Activated CD4-positive, alpha-beta T cell treated with anti-CD3 and anti-CD28 coated beads, Interleukin-2, Interleukin-4, amounts not matched to agents 100 ng/mL and 50 ng/mL, durations not matched to agents 16 hours and 8 hours (primary cell): ENCODE measurements at places on chromosomes 5 and 9.

DNA sequence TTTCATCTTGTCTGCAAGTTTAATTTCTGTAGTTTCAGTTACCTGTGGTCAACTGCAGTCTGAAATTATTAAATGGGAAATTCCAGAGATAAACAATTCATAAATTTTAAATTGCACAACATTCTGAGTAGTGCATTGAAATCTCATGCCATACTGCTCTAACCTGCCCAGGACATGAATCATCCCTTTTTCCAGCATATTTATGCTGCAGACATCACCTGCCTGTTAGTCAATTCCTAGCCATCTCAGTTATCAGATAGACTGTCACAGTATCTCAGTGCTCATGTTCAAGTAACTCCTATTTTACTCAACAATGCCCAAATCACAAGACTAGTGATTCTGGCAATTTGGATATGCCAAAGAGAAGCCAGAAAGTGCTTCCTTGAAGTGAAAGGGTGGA, 223.0 kb upstream of the GRIA1 start:
- DNase-seq = no peak

- peak; percentile 56 for DNase-seq
Observed at GRCh38 chr5:112919972-112920371, 2.1 kb downstream of the REEP5 start.

DNA sequence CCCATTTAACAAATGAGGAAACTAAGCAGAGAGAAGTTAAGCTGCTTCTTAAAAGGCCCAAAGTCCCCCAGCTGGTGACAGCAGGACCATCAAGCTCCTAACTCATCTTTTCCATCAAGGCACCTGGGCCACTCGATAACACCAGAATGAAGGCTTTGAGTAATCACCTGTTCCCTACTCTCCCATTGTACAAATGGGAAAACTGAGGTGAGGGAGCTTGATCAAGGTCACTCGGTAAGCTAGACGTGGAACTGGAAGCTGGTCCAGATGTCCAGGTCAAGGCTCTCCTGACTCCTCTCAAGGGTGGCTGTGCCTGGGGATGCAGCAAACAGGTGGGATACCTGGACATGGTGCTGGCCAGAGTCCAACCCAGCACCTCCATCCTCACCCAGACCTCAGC, 90.6 kb upstream of the SHB start:
- DNase-seq = no peak

DNA sequence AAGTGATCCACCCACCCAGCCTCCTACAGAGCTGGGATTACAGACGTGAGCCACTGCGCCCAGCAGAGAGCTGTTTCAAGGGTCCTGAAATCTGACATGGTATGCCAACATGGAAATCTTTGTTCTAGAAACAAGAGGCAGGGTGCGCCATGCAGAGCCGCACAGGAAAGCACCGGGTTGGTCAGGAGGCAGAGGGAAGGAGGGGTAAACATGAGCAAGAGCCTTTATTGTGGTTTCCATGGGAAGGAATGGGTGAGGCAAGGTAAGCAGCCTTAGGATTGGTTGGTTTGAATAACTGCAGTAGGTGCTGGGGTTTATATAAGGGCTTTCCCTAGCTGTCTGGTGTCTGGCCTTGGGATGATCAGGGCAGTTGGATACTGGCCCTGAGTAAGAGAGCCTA, 5.5 kb upstream of the EXOSC2 start:
- no peak for DNase-seq

DNA sequence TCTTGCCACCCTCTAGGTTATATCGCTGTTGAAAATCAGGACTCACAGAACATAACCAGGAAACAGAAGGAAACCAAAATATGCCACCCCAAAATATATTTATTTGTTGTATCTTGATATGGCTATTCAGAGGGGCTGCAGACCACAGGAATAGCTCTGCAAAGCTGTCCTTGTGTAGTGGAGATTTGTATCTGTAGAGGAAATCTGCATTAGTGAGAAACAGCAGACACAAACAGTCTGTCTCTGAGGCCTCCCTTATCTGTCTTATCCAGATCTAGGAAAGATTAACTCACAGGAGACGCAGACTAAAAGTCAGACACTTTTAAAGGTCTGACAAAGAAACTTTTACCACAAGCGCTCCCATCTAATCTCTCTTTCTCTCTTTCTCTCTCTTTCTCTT, 54.1 kb upstream of the CEMIP2 start:
- peak; percentile 11 for DNase-seq
